ENCODE measurements at places on chromosomes 6 and 20. TPM values are rescaled to one million over a fixed set of nuclear protein-coding genes. Genes with fewer than 3 reads are reported as not detected.

Gene OVOL2
- total RNA-seq = not detected

DNA sequence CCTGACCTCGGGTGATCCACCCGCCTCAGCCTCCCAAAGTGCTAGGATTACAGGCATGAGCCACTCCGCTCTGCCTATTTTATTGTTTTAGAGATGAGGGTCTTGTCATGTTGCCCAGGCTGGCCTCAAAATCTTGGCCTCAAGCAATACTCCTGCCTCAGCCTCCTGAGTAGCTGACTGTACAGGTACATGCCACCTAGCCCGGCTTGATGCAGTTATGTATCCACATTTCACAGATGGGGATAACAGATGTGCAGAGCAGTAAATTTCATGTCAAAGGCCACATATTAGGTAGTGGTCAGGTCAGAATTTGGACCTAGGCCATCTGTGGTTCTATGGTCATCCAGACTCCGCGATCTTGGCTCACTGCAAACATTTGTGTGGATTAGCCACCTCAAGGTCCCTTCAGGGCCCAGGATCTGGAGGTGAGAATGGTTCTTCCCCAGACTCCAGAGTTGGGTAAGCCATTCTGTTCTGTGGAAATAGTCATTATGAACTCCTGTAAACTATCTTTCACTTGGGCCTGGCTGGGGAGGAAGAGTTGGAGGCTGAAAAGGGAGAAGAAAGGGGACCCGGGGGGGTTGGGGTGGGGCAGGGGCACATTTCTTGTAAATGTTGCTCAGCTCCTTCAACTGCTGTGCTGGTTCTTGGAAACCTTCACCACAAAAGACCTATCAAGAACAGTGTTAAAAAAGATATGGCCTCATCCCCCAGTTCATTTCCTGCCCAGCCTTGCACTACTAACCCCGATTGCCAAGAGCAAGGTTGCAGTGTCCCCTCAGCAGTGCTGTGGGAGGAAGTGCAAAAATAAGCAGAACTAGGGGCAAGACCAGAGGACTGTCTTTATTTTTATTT is 13.0 kb downstream of the PIM1 start:
- peak overlapping the region; percentile 95 for H3K27ac ChIP-seq
- H3K4me1 ChIP-seq = peaks cover 65% of the 10 kb centered on the region
- DNase-seq = peak; percentile 60
- H3K27me3 ChIP-seq = no peaks in the 10 kb centered on the region
- H3K4me3 ChIP-seq = peak overlapping the region; percentile 68
- peaks cover 15% of the 10 kb centered on the region for H3K36me3 ChIP-seq

GRCh38 chr20:44196271-44196670 is 9.3 kb upstream of the JPH2 start:
- peaks cover 35% of the 10 kb centered on the region for H3K36me3 ChIP-seq
- DNase-seq = no peak
- H3K27me3 ChIP-seq = peaks cover 5% of the 10 kb centered on the region
- H3K4me1 ChIP-seq = peaks cover 34% of the 10 kb centered on the region

DNA sequence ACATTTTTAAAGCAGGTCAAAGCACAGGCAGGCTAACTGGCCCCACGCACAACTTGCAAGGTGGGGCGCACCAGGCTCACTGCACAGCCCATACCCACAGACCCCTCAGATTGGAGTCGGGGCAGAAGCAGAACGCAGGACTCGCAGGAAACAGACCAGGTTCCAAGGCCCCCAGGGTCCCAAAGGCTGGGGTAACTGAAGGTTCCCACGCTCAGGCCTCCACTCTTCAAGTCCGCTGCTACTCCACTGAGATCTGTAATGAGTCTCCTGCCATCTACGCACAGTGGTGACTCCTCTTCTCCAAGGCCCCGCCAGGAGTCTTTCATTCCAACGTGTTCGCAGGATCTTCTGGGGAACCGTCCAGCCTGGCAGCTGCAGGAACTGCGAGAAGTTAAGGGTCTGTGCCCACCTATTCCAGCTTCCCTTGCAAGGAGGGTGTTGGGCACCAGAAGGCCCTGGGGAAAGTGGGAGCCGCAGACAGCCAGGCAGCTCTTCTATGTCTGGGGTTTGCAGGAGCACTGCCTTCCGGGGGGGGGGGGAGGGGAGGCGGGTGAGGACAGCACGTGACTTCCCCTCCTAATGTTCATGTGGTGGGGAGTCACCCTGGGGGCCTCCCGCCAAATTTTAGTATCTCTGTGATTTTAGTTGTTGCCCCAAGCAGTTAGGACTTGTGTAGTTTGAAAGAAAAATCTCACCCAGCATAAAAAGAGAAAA is 2.0 kb upstream of the TAF4 start:
- H3K27ac ChIP-seq = peak overlapping the region; percentile 64
- peak overlapping the region; percentile 88 for H3K4me3 ChIP-seq
- peaks cover 16% of the 10 kb centered on the region for H3K4me1 ChIP-seq

DNA sequence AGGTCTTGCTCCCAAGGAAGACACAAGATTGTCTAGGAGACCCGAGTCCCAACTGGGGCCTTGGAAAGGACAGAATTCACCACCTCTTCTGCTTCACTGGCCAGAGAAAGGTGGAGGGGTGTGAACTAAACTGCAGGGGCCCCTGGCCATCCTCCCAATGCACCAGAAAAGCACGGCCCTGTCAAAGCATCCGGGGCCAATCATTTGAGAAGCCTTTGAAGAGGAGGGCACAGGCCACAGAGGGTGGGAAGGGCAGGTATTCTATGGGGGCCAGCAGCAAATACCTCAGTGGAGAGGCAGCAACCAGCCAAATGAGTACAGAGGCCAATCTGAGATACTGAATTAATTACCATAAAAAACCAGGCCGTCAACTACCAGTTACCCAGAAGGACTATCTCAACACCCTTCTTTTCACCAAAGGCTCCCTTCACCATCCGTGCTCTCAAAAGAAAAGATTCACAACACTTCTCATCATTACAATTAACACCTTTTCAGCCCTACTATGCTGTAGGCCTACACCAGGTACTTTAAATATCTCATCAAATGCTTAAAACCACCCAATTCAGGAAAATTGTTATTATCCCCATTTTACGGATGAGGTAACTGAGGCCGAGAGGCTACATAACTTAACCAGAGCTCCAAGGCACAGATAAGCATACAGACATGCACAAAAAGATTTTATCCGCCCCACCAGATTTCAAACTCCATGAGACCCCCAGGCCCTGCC is 50.7 kb downstream of the TRERF1 start:
- no peaks in the 10 kb centered on the region for H3K27me3 ChIP-seq
- H3K4me3 ChIP-seq = no peak overlapping the region
- H3K27ac ChIP-seq = no peak overlapping the region
- no peak for DNase-seq

DNA sequence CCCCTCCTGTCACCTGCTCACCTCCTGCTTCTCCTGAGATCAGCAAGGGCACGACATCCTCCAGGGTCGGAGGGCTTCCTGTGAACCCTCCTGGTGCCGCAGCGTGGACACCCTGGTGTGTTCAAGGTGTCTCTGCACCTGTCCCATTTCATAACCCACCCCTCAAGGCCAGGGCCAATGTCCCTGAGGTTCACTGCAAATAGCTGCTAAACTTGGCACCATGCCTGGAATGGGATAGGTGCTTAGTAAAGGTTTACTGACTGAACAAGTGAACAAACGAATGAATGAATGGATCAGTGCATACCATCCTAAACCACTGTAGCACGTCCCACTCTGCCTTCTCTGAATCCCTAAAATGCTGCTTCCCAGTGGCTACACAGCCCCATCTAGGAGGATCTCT is 35.0 kb downstream of the SIRPA start:
- H3K4me1 ChIP-seq = no peaks in the 10 kb centered on the region
- no peak overlapping the region for H3K27ac ChIP-seq
- H3K27me3 ChIP-seq = peaks cover 16% of the 10 kb centered on the region
- no peak overlapping the region for H3K4me3 ChIP-seq

DNA sequence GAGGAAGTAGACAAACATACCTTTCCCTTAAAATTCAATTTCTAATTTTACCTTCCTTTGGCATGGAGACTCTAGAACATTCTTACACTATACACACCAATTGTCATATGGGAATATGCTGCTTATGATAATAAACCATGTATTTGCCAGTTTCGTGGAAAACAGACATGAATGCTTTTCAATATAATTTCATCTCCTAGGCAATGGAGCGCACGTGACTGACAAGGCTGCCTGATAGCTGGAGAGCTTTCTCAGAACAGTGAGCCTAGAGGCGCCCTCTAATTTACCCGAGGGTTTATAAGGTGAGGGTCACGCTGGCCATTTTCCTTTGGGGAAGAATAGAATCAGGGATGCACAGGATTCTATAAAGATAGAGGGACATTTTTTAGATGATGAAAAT is 56.5 kb downstream of the PRR18 start:
- H3K27ac ChIP-seq = no peak overlapping the region
- H3K4me3 ChIP-seq = no peak overlapping the region
- peaks cover 66% of the 10 kb centered on the region for H3K27me3 ChIP-seq
- no peak for DNase-seq
- H3K36me3 ChIP-seq = no peaks in the 10 kb centered on the region
- peaks cover 7% of the 10 kb centered on the region for H3K4me1 ChIP-seq

DNA sequence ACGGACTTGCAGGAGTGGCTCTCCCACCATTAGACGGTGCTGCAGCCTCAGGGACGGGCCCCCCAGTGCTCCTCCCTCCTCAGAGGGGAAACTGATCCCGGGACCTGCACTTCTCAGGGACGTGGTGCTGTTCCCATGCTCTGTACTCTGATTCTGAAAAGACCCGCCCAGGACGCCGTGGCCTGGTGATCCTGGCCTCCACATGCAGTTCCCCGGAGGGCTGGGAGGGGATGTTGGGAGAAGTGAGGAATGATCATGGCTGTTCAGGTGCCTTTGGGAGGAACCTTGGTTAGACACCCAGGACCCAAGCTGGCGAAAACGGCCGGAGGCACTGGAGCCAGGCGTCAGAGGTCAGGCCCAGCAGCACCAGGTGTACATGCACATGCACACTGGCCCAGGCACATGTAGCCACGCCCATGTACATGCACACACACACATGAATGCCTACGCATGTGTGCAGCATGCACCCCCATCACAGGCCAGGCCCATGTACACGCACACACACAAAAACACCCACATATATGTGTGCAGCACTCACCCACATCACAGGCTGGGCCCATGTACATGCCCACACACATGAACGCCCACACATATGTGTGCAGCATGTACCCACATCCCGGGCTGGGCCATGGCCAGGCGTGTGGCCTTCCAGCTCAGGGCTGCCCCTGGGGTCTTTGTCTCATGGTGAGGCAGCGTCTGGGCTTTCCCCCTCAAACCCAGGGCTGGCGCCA is 52.6 kb upstream of the DACT2 start:
- DNase-seq = no peak
- peaks cover 3% of the 10 kb centered on the region for H3K27me3 ChIP-seq
- no peaks in the 10 kb centered on the region for H3K36me3 ChIP-seq
- H3K27ac ChIP-seq = no peak overlapping the region

- peaks cover 57% of the 10 kb centered on the region for H3K27me3 ChIP-seq
- no peak for DNase-seq
- H3K27ac ChIP-seq = no peak overlapping the region
- H3K36me3 ChIP-seq = no peaks in the 10 kb centered on the region
Observed at GRCh38 chr6:148345578-148345977, 2.9 kb downstream of the SASH1 start.

- H3K27me3 ChIP-seq = peaks cover 71% of the 10 kb centered on the region
- H3K4me1 ChIP-seq = no peaks in the 10 kb centered on the region
- no peaks in the 10 kb centered on the region for H3K36me3 ChIP-seq
- H3K4me3 ChIP-seq = no peak overlapping the region
- DNase-seq = no peak
Observed at GRCh38 chr6:112218563-112218962, 35.8 kb downstream of the LAMA4 start.

GRCh38 chr6:147285087-147285855 is 81.1 kb downstream of the STXBP5 start:
- no peak for DNase-seq
- H3K27me3 ChIP-seq = no peaks in the 10 kb centered on the region
- no peak overlapping the region for H3K4me3 ChIP-seq
- H3K27ac ChIP-seq = no peak overlapping the region

DNA sequence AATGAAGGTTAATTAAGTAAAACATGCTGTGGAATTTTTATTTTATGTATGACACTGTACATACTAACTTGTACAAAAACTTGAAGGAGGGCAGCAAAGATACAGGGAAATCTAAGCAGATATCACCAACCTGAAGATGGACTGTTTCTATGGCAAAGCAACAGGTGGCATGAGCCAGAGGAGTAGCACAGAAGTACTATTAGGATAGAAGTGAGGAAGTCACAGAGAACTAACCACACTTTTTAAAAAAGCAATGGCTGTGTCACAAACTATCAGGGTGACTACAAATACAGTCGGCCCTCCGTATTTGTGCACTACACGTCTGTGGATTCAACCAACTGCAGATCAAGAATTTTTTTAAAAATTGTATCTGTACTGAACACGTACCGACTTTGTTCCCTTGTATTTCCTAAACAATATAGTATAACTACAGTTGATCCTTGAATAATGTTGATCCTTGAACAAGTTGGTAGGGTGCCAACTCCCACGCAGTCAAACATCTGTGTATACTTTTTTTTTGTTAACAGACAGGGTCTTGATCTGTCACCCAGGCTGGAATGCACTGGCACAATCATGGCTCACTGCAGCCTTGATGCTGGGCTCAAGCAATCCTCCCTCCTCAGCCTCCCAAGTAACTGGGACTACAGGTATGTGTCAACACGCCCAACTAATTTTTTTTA is 61.0 kb downstream of the NUDT3 start:
- peaks cover 12% of the 10 kb centered on the region for H3K36me3 ChIP-seq
- no peak for DNase-seq
- H3K4me1 ChIP-seq = peaks cover 10% of the 10 kb centered on the region

DNA sequence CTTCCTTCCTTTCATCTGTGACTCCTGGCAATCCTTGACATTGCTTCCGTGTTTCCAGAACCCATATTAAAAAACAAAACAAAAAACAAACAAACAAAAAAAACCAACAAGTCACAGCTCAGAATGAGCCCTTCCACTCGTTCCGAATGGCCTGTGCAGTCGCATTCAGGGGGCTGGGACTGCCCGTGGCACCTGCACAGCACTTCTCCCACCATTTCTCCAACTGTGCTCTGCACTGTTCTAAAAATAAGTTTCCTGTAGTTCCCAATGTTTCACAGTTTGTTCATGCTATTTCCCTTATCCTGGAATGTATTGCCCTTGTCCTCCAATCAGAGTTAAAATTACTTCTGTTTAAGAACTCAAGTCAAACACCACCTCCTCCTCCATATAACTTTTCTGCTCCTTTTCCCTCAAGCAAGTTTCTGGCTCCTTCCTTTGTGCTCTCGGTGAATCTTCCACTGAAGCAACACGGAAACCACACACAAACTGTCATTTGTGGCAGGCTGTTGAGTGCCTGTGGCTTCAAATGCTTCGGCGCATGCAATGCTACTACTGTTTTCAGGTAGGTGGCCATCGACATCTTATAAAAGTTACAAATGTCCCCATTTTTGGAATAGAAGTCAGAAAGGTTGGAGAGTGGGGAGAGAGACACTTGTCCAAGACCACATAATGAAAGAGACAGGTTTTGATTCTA is 57.7 kb downstream of the PDE10A start:
- no peaks in the 10 kb centered on the region for H3K27me3 ChIP-seq
- H3K27ac ChIP-seq = no peak overlapping the region
- H3K4me3 ChIP-seq = no peak overlapping the region
- no peaks in the 10 kb centered on the region for H3K4me1 ChIP-seq
- no peaks in the 10 kb centered on the region for H3K36me3 ChIP-seq

Data from activated naive CD8-positive, alpha-beta T cell treated with anti-CD3 and anti-CD28 coated beads, Interleukin-2, amount 10 ng/mL, durations not matched to agents 7 days and 5 days (primary cell).